Kidney epithelial cell (primary cell): ENCODE measurements at places on chromosomes 2 and 18. TPM values are rescaled to one million over a fixed set of nuclear protein-coding genes. Genes with fewer than 3 reads are reported as not detected.

REG1A gene
- total RNA-seq = not detected in 2 replicates

SLC30A3 gene
- total RNA-seq = 0.08 and 0.27 TPM in 2 replicates

TUBA3D gene
- not detected in 2 replicates for total RNA-seq

- no peak for DNase-seq
Observed at GRCh38 chr2:225457482-225457881, 58.0 kb downstream of the NYAP2 start.

DNA sequence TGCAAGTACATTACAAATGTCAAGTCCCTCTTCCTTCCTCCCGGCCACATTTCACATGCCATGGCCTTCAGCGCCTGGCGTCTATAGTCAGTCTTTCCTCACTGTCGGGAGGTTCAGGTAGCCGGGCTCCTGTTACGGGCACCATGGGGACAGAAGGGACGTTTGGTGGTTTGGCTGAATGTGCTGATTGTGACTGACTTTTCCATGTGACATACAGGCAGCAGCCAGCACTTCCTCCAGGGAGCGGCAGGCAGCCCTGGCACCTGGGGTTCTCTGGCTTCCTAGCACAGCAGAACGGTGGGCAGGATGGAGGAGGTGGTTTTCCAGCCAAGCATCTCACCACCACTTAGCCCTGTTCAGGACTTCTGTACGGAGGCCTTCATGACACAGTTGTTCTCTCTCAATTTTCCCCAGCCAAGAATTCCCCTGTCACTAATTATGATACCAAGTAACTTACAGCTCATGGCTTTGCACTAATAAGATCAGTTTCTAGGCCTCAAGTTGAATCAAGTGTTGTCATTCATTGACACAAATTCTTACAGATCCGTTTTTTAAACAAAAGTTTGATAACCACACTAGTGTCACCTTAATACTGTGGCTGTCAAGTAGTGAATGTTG, 83.9 kb upstream of the REV1 start:
- DNase-seq = no peak

- no peak for DNase-seq
Observed at GRCh38 chr2:16096962-16097361, 156.6 kb downstream of the MYCN start.

DNA sequence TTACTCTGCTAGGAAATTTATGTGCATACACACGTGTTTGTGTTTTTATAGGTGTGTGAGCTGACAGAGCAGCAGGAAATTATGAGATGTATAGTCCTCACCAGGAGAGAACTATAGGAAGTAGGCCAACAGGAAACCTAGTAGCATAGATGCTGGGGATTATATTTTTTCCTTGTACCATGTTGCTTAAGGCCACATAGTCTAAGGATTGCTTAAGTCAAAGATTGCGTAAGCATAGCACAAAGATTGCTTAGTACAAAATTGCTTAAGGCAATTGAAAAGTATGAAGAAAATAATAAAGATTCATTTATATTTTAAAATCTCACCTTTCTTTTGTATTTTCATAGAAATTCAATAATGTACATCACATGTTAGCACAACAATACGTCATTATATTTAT, 18.7 kb upstream of the CCDC102B start:
- no peak for DNase-seq

GRCh38 chr18:55405475-55405874, 182.5 kb downstream of the TCF4 start:
- DNase-seq = no peak

DNA sequence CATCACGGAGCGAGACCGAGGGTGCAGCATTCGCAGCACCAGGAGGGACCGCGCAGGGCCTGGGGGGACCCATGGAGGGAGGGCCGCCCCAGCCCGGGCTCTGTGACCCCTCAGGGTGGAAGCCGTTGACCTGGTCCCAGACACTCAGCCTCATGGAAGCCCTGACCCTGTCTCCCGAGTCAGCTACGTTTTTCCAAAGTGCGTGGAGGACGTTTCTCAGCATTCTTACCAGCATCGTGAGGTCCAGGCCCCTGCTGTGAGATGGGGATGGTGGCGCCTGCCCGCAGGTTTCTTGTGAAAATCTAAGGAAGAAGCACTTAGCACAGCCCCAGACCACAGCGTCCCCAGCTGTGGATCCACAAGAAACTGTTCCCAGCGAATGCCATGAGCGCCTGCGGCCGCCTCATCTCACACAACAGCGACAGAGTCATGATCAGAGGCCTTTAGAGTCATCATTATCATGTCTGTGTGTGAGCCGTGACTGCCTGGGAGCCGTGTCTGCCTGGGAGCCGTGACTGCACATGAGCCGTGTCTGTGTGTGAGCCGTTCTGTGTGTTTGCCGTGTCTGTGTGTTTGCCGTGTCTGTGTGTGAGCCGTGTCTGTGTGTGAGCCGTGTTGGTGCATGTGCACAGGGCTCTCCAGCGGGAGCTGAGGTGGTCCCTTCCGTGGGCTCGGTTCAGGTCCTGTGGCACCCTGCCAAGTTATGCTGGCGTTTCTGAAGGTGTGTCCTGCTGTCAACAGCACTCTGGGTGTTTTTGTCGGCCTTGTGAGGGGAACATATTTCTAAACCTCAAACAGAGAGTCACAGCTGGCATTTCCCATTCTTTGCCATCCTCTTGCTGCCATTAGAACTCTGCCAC, 49.2 kb upstream of the KCNG2 start:
- no peak for DNase-seq

- DNase-seq = no peak
Observed at GRCh38 chr18:10410472-10411308, 43.7 kb upstream of the APCDD1 start.

- DNase-seq = peak; percentile 81
Observed at GRCh38 chr2:53403792-53404413, 363.7 kb upstream of the CHAC2 start.

DNA sequence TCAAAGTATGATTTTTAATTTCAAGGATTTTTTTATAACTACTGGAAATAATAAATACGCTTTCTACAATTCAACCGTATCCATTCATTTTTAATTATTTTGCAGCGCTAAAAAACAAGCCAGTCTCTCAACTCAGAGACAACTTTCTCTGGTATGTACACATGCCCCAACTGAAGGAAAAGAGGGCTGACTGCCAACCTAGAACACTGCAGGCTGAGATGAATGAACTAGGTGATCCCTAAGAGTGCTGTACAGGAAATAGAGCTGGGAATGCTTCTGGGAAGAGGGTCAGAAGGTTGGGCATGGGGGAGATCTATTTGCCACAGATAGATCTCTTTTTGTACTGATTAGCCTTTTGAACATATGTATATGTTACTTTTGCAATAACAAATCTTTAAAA, 460.1 kb downstream of the NR4A2 start:
- DNase-seq = no peak

- DNase-seq = peak; percentile 70
Observed at GRCh38 chr2:5691985-5692529, at the start of gene SOX11. TSS of gene SOX11 (plus strand) at chr2:5692384. CDS start at chr2:5692722, 338 bp downstream.
